Activated naive CD4-positive, alpha-beta T cell treated with anti-CD3 and anti-CD28 coated beads, Interleukin-2, amount 50 U/mL, for 16 hours (primary cell): ENCODE measurements at places on chromosomes 1 and 21.

GRCh38 chr1:240399381-240399780, 212.6 kb downstream of the GREM2 start:
- DNase-seq, result no peak

- DNase-seq, result no peak
These were observed 987 bp downstream of the DYNLT4 start for GRCh38 chr1:44806025-44806703.

GRCh38 chr1:80892539-80892938, 908.2 kb upstream of the ADGRL2 start:
- DNase-seq, result no peak

- DNase-seq, result no peak
These were observed 115.6 kb upstream of the SLC45A1 start for GRCh38 chr1:8202182-8202905.

- DNase-seq, result no peak
These were observed 18.8 kb upstream of the ZNF281 start for GRCh38 chr1:200428482-200429205.

- no peak for DNase-seq
These were observed 67.9 kb upstream of the EFHD2 start for GRCh38 chr1:15341634-15342407.
